Stimulated activated CD8-positive, alpha-beta memory T cell treated with anti-CD3 and anti-CD28 coated beads, Interleukin-7, amount 100 ng/mL, for 24 hours (primary cell): ENCODE measurements at places on chromosomes 3 and 15.

DNA sequence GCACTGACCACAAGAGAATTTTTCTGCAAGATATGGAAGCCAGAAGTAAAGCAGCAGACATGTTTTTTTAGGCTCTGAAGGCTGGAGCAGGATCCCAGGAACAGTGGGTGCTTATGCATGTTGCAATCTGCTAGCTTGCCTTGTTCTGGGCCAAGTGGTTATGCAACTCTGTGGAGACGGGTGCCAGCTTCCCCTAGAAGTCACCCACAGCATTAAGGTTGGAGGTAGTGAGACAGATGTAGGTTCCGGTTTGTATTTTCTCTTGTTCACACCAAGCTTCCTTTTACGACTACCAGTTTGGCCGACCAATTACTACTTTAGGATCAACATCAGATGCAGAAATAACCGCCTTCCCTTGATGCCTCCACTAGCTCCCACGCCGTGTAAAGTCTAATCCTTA is 11.1 kb downstream of the DPH3 start:
- no peak for DNase-seq

DNA sequence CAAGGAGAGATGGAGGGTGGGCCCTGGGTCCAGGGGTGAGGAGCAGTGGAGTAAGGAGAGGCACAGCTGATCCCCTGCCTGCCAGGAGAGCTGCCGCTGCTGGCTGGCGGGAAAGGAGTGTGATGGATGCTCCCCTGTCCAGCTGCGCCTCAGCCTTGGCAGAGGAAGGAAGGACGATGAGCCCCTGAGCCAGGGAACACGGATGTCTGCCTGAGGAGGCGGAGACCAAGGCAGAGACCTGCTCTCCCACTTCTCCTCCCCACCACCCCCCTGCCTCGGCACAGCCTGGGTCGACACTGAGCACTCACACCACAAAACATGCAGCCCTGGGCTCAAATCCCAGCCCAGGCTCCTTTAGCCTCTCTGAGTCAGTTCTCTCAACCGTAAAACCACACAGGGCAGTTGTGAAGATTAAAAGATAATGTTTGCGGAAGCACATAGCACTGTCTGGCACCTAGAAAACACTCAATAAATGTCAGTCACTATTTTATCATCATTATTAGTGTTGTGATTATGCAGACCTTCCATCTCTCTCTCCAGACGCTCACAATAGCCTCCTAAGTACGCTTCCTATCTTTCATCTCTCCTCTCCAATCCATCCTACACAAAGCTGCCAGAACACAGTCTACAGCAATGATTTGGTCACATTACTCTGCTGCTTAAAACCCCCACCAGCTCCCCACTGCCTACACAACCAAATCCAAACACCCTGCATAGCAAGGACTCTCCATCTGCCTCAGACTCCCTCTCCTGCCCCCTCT is 52.2 kb downstream of the SEMA5B start:
- no peak for DNase-seq

DNA sequence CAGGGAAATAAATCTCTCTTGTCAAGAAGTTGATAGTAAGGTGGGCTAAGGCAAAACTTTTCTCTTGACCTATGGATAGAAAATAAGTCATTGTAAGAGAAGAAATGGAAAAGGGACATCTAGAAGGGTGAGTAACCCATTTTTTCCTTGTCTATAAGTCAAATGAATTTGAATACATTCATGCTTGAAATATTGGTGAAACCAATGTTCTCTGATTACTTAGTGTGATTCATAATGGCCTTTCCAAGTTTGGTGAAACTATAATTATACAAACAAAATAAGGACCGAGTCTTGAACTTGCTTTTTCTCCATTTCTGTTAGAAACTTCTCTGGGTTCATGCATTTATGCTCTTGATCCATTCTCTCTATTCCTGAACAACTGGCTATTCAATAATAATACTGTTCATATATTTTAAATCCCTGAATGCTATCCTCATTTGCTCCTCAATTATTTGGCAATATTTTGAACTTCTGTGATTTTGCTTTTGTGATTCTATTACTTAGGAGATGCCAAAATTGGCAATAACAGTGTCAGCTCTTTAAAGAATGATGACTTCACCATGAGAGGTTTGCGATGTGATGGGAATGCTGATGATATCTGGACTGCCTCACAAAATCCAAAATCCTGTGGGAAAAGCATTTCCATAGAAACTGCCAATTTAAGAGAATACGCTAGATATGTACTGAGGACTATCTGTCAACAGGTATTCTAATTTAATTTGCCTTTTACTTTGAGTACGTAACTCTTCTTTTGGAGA is 12.3 kb downstream of the P2RY12 start:
- no peak for DNase-seq

- no peak for DNase-seq
Measured at GRCh38 chr3:71057526-71057894, 526.0 kb downstream of the FOXP1 start.

DNA sequence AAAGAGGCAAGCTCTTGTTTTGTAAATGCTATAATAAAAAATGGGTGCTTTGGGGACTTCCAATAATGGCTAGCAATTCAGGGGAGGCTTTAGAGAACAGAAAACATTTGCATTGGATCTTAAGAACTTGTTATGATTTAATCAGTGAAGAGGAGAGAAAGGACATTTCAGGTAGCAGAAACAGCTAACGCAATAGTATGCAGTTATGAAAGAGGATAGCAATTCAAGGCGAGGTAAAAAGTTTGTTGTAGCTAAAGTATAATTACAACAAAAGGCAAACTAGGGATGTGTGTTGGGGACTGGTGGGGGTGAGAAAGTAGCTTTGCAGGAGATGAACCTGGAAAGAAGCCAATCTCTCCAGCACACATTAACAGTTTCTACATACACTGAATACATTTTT is 558.7 kb upstream of the SEMA6D start:
- no peak for DNase-seq

GRCh38 chr3:152717252-152717651 is 117.7 kb upstream of the P2RY1 start:
- DNase-seq = no peak

GRCh38 chr15:90838544-90838943 is 29.8 kb upstream of the FURIN start:
- no peak for DNase-seq

GRCh38 chr3:45055411-45056143 is 29.5 kb downstream of the CLEC3B start:
- DNase-seq = no peak

GRCh38 chr3:13072239-13072599 is 1.0 kb downstream of the IQSEC1 start:
- DNase-seq = no peak

- DNase-seq = no peak
Measured at GRCh38 chr3:13217736-13218540, 144.7 kb upstream of the IQSEC1 start.

GRCh38 chr3:62777674-62778073 is 97.5 kb downstream of the CADPS start:
- DNase-seq = no peak

GRCh38 chr3:177195242-177195991 is 1.9 kb downstream of the TBL1XR1 start:
- no peak for DNase-seq

DNA sequence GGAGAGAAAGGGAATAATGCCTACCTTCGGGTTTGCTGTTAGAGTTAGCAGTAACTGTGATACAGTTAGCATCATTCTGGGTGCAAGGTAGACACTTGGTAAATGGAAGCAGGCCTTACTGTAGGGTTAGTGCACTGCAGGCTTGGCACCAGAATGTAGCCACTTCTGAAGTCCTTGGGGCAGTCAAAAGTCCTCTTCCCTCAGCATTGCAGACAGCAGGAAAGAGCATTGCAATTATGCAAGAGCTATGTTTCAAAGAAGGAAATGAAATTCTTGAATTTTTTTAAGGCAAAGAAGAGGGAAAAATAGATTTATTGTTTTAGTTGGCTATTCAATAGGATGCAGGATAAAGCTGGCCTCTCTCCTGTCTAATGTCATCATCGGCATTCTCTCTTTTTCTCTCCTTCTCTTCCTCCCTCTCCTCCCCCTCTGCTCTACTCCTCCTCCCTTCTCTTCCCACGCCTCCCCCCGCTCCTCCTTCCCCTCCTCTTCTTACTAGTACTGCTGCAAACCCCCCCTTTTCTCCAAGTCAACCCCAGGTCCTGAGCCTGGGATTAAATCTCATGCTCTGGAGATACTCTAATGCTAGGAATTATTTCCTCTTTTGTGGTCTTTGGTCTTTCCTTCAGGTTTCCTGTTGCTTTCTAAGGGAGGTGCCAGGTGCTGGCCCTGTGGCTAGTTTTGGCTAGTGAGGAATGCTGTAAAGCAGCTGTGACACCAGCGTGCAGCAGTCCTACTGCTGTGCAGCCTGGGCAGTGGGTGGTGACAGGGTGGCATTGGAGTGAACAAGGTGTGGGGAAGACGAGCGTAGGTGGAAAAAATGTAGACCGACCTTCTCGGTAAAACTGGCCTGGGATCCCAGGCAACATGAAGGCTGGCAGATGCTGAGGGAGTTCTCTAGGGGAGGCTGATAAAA is 21.7 kb downstream of the EEFSEC start:
- no peak for DNase-seq

GRCh38 chr3:62601238-62602070 is 228.1 kb upstream of the FEZF2 start:
- no peak for DNase-seq

GRCh38 chr15:40092979-40093869 is 15.5 kb downstream of the BMF start:
- no peak for DNase-seq

- DNase-seq = no peak
Measured at GRCh38 chr3:76490064-76490463, 549.8 kb upstream of the ROBO2 start.

DNA sequence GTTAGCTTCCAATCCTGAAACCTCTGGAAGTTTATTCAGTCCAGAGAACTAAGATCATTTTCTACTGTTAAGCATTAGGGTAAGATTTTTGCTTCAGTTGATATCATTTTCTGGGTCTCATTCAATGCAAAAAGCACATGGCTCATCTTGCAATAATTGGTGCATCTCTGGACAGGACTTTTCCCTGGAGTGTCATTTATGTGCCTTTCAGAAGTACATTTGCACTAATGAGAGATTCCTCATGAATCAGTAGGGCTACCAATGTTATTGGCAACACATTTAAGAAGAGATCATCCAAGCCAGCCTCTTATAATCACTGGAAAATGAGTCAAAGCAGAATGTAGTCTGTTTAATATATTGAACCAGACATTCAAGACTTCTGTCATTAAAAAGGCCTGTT is 224.2 kb upstream of the CHRNA7 start:
- no peak for DNase-seq

DNA sequence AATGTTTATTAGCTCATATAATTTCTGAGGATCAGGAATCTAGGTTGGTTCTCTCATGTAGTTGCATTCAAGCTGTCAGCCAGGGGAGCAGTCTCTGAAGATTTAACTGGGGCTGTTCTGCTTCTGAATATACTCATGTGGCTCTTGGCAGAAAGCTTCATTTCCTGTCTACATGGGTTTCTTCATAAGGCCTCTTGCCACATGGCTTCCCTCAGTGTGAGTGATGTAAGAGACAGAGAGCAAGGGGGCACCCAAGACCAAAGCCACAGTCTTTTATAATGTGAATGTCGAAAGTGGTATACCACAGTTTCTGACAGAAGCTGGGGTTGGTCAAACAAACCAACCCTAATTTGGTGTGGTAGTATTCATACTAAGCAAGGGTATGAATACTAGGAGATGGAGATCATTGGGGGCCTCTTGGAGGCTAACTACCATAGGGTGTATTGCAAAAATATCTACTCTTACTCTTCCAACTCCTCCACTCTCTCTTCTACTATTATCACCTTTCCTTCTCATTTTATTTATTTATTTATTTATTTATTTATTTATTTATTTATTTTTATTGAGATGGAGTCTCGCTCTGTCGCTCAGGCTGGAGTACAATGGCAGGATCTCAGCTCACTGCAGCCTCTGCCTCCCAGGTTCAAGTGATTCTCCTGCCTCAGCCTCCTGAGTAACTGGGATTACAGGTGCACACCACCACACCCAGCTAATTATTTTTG is 123.8 kb downstream of the B3GALNT1 start:
- no peak for DNase-seq

DNA sequence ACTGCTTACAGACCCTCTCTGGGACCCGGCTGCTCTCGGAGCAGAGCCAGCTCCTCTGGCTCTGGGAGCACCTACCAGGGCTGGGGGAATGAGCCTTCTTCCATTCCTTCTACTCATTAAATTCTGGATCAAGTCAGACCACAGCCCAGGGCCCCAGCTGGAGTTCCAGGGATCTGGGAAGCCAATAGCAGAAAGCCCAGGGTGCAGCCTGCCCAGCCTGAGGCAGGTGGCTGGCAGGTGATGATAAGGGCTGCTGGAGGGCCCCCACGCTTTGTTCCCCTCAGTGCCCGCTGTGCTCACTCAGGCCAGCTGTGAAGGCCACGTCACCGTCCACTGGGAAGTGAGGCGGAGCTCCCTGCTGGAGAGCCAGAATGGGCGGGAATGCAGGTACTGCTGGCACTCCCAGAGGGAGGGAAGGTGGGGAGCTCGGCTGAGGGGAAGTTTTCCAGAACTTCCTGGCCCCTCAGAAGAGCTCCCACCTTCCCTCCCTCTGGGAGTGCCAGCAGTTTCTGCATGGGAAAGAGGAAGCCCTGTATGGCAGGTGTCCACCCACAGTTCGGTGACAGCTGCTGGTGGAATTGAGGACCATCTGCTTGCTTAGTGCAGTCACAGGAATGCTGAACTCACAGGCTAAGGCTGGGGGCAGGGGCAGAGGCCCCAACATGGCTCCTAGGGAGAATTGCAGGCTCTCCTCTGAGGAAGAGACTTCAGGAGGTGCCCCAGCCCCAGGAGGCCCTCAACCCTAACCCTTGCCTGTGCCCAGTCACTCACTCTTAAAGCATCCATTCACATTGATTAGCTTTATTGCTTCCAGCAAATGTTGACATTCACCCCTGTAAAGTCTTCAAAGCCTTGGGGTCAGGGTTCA is 12.6 kb upstream of the RTP3 start:
- no peak for DNase-seq

DNA sequence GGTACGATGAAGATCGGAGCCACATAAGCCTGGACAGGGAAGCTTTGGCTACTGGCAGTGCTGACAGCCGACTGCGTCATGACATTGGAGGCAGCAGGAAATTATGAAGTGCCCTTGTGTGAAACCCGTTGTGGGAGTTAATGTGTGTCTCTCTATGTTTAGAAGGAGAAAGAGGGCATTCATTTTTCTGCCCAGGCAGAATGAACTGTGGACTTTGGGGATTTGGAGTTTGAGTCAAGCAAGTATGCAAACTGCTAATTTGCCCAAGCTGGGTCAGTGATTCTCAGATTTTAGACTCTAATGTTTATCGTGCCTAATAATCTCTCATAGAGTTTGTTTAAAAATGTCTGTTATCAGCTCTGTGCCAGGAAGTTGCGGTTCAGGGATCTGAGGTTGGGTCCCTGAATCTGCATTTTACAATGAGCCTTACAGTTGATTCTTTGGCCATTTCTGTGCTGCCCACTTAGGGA is 5.6 kb downstream of the CTXND1 start:
- no peak for DNase-seq

DNA sequence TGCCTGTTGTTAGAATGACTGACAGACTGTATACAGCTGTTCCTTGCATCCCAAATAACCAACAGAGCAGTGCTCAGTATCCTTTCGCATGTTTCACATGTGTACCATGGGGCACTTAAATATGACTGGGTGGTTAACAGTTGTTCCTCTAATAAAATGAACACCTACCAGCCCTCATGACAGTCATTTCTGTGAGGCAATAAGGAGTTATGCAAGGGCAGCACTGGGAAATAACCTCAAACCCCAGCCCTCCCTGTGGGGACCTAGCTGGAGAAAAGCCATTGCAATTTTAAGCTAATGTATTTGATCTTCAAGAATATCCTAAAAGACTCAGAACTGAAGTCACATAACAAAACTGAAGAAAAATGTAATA is 7.3 kb downstream of the RFT1 start:
- DNase-seq = no peak
